Lung (tissue), 17 donors: ENCODE measurements at places on chromosomes 11 and 22. TPM values are rescaled to one million over a fixed set of nuclear protein-coding genes. Genes with fewer than 3 reads are reported as not detected.

CASP1 gene
- polyA plus RNA-seq: 115 TPM

UBQLNL gene
- polyA plus RNA-seq: 0.16 TPM

GAB4 gene
- not detected for polyA plus RNA-seq

DNA sequence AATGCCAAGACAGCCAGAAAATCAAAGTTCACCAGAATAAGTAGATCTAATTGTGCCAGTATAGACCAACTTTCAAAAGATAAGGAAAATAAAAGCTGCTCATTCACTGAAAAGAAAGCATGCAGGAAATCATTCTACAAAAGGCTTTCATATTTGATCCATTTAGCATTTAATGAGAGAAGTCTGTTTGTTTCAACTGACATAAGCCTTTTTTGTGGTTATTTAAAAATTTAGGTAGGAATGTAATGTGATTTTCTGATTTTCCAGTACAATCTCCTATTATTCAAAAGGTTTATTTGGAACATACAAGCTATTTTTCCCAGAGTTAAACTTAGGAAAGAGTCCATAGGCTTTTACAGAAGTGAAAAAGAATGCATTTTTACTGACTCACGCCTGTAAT lies 92.7 kb downstream of the SBF2 start:
- no peak overlapping the region for H3K27ac ChIP-seq
- no peak overlapping the region for H3K4me3 ChIP-seq
- no peaks in the 10 kb centered on the region for H3K27me3 ChIP-seq
- no peak for DNase-seq
- H3K4me1 ChIP-seq: peaks cover 2% of the 10 kb centered on the region
- no peaks in the 10 kb centered on the region for H3K36me3 ChIP-seq

DNA sequence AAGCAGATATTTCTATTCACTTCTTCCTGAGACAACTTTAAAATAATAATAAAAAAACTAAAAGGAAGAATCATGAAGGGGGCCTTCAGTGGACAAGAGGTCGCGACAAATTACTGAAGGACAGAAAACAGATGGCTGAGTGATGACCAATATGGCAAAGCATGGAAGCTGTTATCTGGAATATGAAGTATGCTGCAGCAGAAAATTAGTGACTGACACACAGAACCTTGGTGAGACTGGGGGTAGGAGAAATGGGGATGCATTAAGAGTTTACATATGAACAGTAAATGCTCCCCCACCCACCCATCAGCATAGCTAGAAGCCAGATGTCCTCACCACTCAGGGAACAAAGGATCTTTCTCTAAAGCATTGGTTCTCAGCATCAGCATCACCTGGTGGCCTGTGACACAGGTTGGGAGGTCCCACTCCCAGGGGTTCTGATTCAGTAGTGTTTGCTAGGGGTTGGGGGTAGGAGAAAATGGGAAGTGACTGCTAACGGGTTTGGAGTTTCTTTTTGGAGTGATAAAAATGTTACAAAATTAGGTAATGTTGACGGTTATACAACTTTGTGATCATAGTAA lies 59.7 kb downstream of the NARS2 start:
- H3K27me3 ChIP-seq: no peaks in the 10 kb centered on the region
- no peak overlapping the region for H3K4me3 ChIP-seq
- no peaks in the 10 kb centered on the region for H3K4me1 ChIP-seq
- peaks cover 5% of the 10 kb centered on the region for H3K36me3 ChIP-seq
- H3K27ac ChIP-seq: no peak overlapping the region

GRCh38 chr11:113251281-113251680 lies 63.1 kb upstream of the TTC12 start:
- H3K27ac ChIP-seq: no peak overlapping the region
- no peaks in the 10 kb centered on the region for H3K4me1 ChIP-seq
- H3K36me3 ChIP-seq: no peaks in the 10 kb centered on the region
- H3K27me3 ChIP-seq: no peaks in the 10 kb centered on the region

DNA sequence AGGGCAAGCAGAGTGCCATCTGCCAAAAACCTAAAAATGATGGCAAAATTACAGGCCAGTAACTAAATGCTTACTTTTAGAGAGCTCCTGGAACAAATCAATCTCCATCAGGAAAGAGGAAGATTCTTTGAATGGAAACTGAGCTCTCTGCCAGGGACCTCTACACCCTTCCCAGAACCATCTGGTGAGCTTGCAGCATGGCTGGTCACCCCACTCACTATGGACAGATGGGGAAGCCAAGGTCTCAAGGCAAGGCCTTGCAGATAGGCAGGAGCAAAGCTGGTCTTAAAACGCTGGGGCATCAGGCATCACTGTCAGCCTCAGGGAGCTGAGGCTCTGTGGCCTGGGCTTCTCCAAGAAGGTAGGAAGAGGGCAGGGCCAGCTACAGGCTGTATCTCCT lies 36.2 kb downstream of the SERGEF start:
- H3K27me3 ChIP-seq: no peaks in the 10 kb centered on the region
- H3K27ac ChIP-seq: no peak overlapping the region
- peaks cover 2% of the 10 kb centered on the region for H3K36me3 ChIP-seq
- H3K4me3 ChIP-seq: no peak overlapping the region
- H3K4me1 ChIP-seq: no peaks in the 10 kb centered on the region

DNA sequence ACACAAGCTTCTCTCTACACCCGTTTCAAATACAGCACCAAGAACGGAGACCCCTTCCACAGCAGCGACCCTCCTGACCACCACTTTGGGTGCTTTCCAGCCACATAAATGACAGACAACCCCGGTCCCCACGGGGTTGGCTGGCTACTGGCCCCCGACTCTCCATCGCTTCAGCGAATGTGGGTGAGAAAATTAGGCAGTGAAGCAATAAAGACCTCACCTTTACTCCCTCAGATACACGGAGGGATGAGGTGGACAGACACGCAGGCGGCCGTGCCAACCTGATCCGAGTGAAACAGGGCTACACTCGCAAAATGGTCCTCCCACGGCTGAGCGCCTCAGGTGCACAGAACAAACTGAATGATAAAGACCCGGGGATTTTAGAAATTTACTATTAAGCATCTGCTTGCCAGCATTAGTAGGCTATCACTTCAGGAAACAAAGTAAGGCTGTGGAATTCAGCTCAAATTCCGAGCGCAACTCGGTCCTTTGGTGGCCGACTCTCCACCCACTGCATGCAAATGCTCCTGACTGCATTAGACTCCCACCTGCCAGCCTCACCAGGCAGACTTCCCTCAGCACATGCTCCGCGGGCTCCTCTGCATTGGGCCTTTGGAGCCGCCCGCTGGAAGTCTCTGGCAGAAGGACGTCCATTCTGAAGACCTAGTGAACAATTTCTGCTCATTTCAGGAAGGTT lies 12.8 kb upstream of the EFCAB6 start:
- no peaks in the 10 kb centered on the region for H3K27me3 ChIP-seq
- peaks cover 23% of the 10 kb centered on the region for H3K4me1 ChIP-seq
- no peak overlapping the region for H3K27ac ChIP-seq
- no peak overlapping the region for H3K4me3 ChIP-seq
- H3K36me3 ChIP-seq: no peaks in the 10 kb centered on the region

DNA sequence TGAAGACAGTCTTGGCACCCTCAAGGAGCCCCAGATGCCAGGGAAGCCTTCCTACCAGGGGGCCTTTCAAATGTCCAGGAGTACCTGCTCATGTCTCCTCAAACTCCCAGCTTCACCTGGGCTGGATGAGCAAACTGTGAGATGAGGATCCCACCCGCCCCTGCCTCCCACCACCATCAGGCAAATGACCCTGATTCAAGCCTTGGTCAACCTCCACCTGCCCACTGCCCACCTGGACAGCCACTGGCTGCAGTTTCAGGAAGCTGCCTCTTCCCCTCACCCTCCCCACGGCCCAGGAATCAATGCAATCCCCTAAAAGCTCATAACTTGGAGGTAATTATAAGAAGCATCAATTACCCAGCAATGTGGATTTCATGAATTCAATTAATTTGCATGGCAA lies 122.7 kb downstream of the BUD13 start:
- H3K4me1 ChIP-seq: no peaks in the 10 kb centered on the region
- no peak overlapping the region for H3K27ac ChIP-seq
- DNase-seq: no peak
- H3K36me3 ChIP-seq: no peaks in the 10 kb centered on the region
- H3K27me3 ChIP-seq: no peaks in the 10 kb centered on the region

DNA sequence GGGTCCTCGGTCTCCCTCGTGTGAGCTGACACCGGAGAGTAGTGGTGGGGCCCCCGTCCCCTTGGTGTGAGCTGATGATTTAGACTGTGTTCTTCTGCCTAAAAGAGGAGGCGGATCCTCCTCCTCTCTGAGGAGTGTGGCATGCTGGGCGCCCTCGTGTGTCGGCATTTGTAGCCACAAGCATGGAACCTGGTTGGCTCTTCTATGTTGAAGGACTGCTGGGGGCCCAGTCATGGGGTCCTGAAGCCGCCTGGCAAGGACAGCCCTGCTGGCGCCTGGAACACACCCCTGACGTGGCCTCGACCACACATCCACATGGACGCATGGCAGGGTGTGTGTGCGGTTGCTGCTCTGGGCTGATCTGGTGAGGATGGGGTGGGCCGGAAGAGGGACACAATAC lies 50.2 kb downstream of the AP2A2 start:
- H3K27me3 ChIP-seq: no peaks in the 10 kb centered on the region
- H3K4me1 ChIP-seq: no peaks in the 10 kb centered on the region
- H3K36me3 ChIP-seq: peaks cover 6% of the 10 kb centered on the region
- DNase-seq: peak; percentile 40
- H3K4me3 ChIP-seq: no peak overlapping the region

DNA sequence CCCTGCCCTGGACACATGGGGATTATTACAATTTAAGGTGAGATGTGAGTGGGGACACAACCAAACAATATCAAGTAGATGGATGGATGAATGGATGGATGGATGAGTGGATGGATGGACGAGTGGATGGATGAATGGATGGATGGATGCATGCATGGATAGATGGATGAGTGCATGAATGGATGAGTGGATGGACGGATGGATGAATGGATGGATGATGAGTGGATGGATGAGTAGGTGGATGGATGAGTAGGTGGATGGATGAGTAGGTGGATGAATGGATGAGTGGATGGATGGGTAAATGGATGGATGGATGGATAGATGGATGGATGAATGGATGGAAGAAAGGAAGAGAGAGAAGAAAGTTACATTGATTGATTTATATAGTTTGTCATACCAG lies 859 bp downstream of the LINC01488 start:
- H3K4me1 ChIP-seq: peaks cover 21% of the 10 kb centered on the region
- no peak overlapping the region for H3K4me3 ChIP-seq
- no peaks in the 10 kb centered on the region for H3K27me3 ChIP-seq
- H3K27ac ChIP-seq: no peak overlapping the region
- DNase-seq: no peak

DNA sequence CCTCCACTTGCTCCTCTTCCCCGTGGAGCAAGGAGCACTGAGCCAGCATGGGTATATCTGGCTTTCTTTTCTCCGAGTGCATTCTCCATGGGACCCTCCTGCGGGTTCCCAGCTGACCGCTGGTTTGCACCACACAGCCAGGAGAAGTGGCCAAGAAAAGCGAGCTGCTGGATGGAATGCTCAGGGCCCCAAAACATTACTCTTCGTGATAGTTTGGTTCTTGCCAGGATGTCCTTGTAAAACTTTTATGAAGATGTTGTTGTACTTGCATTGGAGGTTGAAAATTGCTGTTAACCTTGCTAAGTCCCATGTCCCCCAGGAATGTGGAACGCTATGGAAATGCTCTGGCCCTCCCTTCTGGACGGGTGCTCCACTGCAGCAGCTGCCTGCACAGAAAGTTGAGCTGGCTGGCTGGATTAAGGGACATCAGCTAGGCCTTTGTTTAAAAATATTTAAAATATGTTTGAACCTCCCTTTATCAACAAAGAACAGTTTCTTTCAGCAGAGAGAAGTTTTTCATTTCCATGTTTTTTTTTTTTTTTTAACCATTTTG lies 68.7 kb downstream of the ZNRF3 start:
- DNase-seq: peak; percentile 50
- no peaks in the 10 kb centered on the region for H3K36me3 ChIP-seq
- no peak overlapping the region for H3K4me3 ChIP-seq
- peaks cover 46% of the 10 kb centered on the region for H3K4me1 ChIP-seq
- no peak overlapping the region for H3K27ac ChIP-seq
- no peaks in the 10 kb centered on the region for H3K27me3 ChIP-seq

DNA sequence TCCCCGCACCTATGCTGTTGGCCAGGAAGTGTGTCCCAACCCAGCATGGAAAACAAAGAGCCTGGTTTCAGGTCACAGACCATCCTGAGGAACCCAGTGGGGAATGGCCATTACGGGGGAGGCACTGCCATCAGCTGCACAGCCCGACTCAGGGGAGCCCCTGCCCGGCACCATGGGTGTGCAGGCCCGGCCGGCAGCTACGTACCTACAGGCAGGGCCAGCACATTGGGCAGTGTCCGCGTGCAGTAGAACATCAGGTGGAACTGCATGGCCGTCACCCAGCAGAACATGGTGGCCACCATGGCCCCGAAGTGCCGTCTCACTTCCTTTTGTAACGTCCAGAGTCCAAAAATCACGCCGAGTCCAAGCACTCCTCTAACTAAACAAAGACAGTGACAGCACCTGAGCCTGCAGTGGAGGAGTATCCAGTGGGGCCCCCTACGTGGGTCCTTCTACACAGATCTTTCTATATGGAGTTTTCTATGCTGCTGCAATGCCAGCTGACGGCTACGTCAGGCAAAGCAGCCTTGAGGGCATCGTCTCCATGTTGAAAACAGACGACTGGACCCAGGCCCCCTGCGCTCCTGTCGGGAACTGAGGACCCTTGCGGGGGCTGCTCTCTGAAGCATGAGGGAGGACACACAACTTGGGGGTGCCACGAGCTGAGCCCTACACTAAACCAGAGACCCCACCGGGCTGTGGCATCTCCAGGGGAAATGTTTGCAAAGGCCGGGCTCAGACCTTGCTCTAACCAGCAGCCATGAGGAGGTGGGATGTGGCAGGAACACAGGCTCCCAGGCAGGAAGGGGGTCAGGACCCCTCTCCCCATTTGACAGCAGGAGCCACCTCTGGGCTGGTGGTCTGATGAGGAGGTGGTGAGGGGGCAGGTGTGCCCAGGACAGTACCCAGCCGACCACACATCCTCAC lies 7.7 kb downstream of the ALG12 start:
- no peaks in the 10 kb centered on the region for H3K27me3 ChIP-seq
- no peak overlapping the region for H3K27ac ChIP-seq
- H3K36me3 ChIP-seq: peaks cover 19% of the 10 kb centered on the region
- H3K4me3 ChIP-seq: no peak overlapping the region

DNA sequence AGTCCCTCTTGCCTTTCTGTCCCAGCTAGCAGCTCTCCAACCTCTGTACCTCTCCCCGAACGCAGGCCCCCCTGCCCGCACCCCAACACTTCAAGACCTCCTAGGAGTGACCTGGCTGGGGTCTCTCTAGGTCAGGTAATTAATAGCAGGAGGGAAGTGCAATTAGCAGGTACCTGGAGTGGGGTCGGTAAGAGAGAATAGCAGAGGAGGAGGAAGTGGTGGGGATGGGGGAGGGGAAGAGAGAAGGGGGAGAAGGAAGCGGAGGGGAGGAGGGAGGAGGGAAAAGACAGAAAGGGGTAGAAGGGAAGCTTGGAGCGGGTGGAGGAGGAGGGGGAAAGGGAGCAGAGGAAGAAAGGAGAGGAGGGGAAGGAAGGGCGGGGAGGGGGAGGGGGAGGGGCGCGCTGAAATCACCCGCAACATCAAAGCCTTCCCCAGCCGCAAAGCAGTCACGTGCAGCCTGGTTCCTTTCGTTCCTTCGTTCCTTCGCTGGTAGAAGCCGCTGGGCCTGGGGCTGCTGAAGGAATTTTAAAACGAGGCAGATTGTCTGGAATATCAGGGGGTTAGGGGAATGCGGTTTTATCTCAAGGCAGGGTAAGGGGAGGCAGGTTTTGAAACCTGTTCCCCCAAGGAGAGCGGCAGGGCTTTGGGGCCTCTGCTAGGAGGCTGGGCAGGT lies 29.3 kb upstream of the TCF20 start:
- H3K4me3 ChIP-seq: no peak overlapping the region
- peaks cover 48% of the 10 kb centered on the region for H3K4me1 ChIP-seq
- no peaks in the 10 kb centered on the region for H3K27me3 ChIP-seq
- H3K27ac ChIP-seq: no peak overlapping the region
- H3K36me3 ChIP-seq: no peaks in the 10 kb centered on the region
- peak; percentile 81 for DNase-seq
